ENCODE measurements at places on chromosomes 16 and 17. TPM values are rescaled to one million over a fixed set of nuclear protein-coding genes. Genes with fewer than 3 reads are reported as not detected.
A peak's percentile ranks its signal among the peaks of the same experiment; 100 is the strongest.

RSPRY1 gene
- 18.1 TPM for total RNA-seq

DNA sequence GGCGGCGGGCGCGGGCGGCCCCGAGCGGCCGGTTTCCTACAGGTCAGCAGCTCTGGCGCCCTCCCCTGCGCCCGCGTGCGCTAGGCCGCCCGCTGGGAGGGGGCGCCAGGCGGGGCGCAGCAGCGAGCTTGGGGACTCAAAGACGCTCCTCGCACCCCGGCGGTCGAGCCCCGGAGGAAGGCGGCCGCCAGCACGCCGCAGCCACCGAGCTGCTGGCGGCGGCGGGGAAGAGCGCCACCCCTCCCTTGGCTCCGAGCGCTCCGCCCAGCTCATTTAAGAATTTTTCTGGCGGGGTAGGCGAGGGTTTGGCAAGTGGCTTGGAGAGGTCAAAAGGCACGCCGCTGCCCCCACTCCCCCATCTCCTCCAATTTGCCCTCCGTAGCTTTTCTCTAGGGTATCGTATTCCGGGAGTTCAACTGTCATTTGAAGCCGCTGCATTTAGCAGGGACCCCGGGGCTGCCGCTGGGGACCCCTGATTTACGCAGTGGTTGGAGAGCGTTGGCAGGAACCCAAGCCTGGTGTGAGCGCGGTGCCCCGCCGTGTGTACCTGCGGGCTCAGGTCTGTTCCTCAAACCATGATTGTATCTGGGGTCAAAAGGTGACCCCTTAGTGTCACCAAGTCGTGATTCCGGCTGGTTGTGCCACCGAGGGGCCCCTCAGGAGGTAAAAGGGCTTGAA, 59.5 kb upstream of the GSE1 start:
- peak; percentile 79 for DNase-seq

MYH2 gene
- total RNA-seq: 20,190 TPM

DNA sequence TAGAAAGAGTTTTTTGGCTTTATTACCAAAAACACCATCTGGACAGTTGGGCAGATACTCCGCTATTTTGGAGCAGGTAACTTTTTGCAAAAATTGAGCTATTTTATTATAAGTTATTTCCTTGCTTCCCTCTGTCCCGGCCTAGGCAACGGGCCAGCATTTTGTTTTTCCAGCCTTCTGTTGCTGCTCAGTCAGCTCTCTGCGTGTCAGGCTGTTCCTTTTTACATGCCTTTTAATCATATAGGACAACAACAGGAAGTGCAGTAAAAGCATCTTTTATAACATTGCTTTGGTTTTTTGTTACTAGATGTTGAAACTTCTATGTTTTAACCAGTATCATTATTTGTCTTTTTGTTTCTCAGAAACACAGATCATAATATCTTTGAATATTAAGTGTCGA, 30.4 kb downstream of the PPM1D start:
- no peak for DNase-seq

CACNG5 gene
- not detected for total RNA-seq

DNA sequence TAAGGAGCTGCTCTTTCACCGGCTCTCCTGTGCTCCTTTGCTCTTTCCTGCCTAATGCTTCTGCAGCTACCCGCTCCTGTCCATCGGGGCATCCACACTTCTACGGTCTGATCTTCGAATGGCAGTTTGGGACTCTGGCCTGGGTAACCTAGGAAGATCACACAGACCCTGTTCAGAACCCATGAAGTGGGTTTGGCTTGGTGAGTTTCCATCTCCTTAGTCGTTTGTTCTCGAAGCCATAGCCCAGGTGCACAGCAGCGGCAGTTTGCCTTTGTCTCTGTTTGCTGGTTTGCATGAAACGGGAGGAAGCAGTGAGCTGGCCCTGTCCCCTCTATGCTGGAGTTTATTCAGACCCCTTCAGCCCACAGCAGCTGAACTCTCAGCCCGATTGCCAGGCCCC, 29.0 kb downstream of the PSMD7 start:
- DNase-seq: no peak

SMIM22 gene
- total RNA-seq: not detected

- DNase-seq: no peak
Observed at GRCh38 chr17:75173526-75173925, 9.2 kb downstream of the SUMO2 start.

DNA sequence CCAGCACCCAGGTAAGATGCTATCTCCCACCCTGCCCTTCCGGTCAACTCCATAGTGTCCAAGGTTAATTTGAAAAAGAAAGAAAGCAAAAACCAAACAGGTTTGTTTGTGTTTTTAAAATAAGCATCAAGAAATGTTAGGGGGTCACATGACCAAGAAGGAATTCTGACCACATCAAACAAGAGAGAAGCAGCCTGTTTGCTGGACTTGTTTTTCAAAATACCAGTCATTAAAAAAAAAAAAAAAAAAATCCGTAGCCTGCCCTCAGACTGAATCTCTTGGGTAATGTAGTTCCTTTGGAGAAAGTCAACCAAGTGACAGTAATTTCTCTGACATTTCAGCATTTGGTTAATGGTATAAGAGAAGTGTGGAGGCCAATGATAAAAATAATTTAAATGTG, 38.4 kb downstream of the HNF1B start:
- DNase-seq: no peak

DNA sequence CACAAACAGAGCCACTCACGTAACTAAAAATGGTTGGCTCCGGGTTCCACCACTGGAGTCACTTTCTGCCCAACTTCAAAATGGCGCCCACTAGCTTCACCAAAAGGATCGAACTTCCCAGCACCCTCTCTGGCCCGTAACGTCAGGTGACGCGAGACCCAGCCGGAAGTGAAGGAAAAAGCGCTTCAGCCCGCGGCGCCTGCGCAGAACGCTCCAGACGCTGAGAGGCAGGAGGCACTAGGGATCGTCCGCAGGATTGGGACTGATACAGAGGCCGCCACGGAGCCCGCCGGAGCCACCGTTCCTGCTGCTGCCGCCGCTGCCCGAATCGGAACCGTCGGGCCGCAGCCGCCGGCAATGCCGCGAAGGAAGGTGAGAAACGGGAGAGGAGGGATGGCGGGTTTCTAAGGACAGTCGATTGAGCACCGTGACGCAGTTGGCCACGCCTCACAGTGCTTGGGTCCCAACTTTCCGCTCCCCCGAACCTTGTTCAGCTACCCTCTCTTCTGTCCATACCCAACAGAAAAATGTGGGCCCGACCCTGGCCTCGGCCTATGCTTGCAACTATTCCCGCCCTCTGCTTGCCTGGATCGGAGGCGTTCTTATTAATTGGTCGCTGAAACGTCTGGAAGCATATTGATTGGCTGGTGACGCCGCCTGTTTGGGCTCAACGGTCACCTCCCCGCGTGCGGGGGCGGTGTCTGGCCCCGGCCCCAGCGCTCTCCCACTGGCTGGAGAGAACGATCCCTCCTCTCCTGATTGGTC, at the start of gene KAT7:
TSS of gene KAT7 (plus strand) at position 204 of the 765 bp plus-strand sequence. CDS start at position 358, 154 bp downstream.
- peak; percentile 100 for DNase-seq

CPHXL2 gene
- not detected for total RNA-seq

- DNase-seq: no peak
Observed at GRCh38 chr16:49486400-49486799, 112.8 kb downstream of the C16orf78 start.

PSME3IP1 gene
- 48.7 TPM for total RNA-seq

TPPP3 gene
- total RNA-seq: 14.8 TPM

- no peak for DNase-seq
Observed at GRCh38 chr17:19313746-19314651, 48.5 kb downstream of the B9D1 start.

DNA sequence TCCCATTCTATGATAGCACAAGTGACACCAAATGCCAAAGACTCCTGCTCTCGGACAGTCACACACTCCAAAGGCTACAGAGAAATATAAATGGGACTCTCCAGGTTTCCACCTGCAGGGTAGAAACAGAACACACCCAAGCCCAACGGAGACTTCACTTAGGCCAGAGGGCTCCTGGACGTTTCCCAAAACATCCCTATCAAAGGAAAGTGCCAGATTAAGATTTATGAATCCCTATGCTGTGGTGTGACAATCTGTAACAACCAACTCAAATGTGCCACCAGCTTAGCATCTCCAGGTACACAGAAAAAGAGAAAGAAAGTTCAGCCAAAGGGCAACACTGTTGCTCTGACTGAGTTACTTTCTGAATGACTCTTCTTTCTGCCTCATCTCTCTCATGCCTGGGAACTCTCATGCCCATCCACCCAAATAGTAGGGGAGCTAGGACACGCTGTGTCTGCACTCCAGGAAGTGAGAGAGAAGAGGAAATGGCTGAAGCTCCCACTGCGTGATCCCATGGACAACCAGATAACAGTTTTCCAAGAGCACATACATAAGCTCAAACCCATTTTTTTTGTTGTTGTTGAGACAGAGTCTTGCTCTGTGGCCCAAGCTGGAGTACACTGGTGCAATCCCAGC, 49.7 kb downstream of the SMG6 start:
- DNase-seq: no peak

DNA sequence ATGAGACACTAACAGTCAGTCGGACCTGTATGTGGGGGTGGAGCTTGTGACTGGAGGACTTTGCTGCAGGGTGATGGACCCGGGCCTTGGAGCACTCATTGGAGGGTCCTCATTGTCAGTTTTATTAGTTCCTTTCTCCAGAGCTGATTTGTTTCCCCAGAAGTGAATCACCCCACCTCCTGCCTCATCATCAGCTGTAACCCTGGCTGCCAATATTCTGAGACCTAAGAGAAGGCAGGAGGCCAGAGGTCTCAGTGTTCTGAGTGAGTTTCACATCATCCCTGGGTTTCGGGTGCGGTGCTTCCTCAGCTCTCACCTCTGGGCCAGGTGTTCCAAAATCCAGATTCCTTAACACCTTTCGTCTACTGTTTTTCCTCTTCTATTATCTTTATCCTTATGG, 49.9 kb upstream of the KIFC3 start:
- DNase-seq: no peak

DNA sequence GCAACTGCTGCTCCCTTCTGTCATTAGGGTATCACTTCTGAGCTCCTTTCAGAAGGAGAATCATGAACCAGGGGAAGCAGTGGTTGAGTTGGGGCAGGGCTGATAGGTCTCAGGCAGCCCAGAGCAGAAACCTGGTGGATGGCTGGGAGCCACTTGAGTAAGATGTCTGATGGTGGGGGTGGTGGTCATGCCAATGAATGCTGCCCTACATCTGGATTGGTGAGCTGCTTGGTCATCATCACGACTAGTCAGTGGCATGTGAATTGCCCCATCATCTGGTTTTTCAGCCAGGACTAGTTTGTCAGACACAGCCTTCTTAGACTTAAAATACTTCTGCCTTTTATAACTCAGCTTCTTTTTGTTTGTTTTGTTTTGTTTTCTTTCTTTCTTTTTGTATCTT, 2.6 kb downstream of the GID4 start:
- peak; percentile 68 for DNase-seq

GRCh38 chr16:8850279-8850885, 18.4 kb downstream of the CARHSP1 start:
- DNase-seq: peak; percentile 78

SLC12A3 gene
- 0.06 TPM for total RNA-seq

- DNase-seq: no peak
Observed at GRCh38 chr17:35750526-35751395, 2.3 kb downstream of the GAS2L2 start.

- peak; percentile 51 for DNase-seq
Observed at GRCh38 chr17:82050761-82051641, 610 bp downstream of the RFNG start.

KCNJ12 gene
- total RNA-seq: 19.3 TPM

- DNase-seq: no peak
Observed at GRCh38 chr17:4341616-4341977, 24.9 kb downstream of the UBE2G1 start.

DNA sequence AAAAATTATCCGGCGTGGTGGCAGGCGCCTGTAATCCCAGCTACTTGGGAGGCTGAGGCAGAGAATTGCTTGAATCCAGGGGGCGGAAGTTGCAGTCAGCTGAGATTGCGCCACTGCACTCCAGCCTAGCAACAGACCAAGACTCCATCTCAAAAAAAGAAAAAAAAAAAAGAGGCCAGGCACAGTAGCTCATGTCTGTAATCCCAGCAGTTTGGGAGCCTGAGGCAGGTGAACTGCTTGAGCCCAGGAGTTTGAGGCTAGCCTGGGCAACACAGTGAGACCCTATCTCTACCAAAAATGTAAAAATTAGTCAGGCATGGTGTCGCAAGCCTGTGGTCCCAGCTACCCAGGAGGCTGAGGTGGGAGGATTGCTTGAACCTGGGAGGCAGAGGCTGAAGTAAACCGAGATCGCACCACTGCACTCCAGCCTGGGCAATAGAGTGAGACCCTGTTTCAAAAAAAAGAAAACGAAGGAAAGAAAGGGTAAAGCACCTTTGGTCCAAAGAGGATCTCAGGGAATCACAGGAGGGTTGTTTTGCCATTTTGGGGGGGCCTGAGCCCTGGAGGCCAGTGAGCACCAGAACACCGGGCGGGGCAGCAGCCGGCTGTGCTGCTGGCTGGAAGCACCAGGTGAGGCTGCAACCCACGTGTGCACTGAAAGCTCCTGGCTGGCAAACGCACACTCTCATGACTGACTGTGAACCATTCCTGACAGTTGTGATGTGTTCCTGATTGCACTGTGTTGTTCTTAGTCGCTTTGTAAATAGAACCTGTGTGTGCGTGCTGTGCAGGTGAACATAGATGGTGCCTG, 18.4 kb downstream of the HS3ST6 start:
- no peak for DNase-seq

GRCh38 chr17:45265821-45266220, 3.9 kb upstream of the SPATA32 start:
- peak; percentile 76 for DNase-seq

GRCh38 chr16:83973581-83974385, 5.7 kb downstream of the NECAB2 start:
- no peak for DNase-seq

- no peak for DNase-seq
Observed at GRCh38 chr16:26087091-26087490, 395.3 kb downstream of the HS3ST4 start.

GRCh38 chr17:36535669-36536081, 888 bp downstream of the PIGW start:
- no peak for DNase-seq

- no peak for DNase-seq
Observed at GRCh38 chr16:86846136-86846535, 267.8 kb downstream of the FOXL1 start.

CES4A gene
- 6.0 TPM for total RNA-seq

Measured in psoas muscle (tissue), 8 donors.